ENCODE measurements at places on chromosomes 11 and 22.

DNA sequence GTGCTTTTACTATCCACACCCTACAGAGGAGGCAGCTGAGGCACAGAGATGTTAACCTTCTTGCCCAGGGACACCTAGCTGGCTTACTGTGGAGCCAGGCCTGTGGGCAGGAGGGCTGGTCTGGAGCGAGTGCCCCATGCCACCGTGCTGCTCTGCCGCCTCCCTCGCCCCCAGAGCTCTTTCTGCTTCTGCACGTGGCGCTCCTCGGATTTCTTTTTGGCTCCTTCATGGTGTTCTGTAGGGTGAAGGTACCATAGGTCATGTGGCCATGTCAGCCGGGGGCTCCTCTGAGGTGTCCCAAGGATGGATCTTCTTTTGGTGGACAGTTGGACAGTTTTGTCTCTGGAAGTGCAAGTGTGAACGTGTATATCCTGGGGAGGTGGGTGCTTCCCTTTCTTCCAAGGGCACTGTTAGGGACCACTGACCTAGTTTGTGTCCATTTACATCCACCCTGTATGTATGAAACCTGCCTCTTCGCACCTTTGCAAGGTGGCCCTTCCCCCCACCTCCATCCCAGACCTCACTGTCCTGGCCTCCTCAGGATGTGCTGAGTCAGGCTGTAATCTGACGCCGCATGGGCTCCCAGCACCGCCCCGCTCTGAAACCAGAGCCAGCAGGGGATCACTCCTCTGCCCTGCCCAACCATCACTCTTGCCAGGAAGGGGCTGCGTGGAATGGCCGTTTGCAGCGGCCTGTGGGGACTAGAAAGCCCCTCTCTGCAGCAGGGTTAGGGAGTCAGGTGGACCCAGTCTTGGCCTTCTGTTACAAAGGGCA is 31.7 kb downstream of the POLR3H start:
- no peak for DNase-seq

DNA sequence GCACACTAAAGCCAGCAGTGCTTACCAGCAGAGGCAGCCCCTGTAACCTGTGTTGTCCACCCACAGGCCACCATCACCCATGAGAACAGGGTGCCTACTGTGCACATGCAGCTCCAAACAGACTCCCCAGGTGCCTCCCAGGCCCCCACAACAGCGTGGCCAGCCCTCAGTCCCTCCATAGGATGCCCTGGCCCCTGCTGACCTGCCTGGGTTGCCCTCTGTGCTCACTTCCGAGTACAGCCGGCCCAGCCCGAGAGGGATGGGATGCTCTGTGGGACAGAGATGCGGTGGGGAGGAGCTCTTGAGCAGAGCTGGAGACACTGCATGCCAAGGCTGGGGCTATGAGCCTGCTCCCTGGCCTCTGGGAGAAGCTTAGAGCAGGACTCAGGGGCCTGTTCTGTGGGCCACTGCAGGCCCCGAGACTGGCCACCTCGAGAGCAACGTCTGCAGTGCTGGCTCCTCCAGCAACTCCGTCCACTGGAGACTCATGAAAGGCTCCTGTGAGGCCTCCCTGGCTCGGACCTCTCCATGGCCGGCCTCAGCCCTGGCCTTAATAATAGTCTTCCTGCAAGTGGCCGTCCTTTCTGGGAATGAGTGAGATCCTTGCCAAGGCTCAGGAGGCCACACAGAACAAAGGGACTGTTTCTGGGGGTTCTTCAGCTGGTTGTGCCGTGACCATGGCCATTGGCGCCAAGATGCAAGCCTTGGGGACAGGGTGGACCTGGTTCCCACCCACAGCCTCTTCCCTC is 27.0 kb downstream of the FADS2 start:
- no peak for DNase-seq

GRCh38 chr11:2945757-2946287 is 16.6 kb upstream of the PHLDA2 start:
- DNase-seq, result no peak

DNA sequence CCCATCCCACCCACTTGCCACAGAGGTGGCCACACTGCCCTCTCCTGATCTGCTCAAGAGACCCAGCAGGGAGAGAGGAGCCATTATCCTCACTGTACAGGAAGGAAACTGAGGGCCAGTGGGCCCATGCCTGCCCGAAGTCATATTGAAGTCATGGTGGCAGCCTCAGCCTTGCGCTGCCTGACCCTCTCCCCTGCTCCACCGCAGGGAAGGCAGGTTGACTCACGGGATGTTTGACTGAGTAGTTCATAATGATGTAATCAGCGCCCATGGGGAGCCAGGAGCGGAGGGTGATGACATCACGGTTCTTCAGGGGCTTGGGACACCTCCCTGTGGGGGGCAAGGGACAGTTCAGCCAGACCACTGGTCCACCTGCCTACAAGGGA is 6.1 kb upstream of the ARAP1 start:
- no peak for DNase-seq

DNA sequence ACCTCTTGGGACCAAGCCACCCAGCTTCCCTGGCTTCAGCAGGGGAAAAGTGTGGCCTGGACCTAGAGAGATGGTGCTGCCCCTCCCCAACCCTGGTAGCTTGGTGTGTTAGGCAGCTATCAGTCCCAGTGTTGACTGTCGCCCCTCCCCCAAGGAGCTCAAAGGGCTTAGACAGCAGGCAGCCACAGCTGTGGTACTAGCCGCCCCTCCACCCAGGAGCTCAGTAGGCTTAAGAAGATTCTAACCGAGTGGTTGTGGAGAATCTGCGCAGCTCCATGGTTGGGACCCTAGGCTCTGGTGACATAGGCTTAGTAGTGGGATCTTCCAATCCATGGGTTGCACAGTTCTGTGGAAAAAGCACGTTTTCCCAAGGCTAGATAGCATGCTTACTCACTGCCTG is 458.4 kb upstream of the LRRC4C start:
- no peak for DNase-seq

- no peak for DNase-seq
Observed at GRCh38 chr11:72778535-72779494, 15.0 kb downstream of the STARD10 start.

DNA sequence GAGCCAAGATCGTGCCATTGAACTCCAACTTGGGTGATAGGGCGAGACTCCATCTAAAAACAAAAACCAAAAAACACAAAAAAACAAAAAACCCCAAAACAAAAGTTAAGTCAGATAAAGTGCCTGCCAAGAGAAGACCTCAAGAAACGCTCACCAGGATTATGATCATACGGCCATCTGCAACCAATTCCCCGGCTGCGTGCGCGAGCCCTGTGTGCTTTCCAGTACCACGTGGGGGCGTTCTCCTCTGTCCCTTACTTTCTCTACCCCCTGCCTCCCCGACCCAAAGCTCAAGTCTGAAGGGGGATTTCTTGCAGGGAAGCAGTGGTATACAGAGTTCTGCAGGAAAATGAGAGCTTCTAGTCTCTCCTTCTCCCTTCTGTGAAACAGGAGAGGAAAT is 10.5 kb upstream of the RPS19BP1 start:
- DNase-seq, result peak; percentile 36

GRCh38 chr11:67389477-67389876 is 2.3 kb upstream of the RAD9A start:
- DNase-seq, result peak; percentile 60

DNA sequence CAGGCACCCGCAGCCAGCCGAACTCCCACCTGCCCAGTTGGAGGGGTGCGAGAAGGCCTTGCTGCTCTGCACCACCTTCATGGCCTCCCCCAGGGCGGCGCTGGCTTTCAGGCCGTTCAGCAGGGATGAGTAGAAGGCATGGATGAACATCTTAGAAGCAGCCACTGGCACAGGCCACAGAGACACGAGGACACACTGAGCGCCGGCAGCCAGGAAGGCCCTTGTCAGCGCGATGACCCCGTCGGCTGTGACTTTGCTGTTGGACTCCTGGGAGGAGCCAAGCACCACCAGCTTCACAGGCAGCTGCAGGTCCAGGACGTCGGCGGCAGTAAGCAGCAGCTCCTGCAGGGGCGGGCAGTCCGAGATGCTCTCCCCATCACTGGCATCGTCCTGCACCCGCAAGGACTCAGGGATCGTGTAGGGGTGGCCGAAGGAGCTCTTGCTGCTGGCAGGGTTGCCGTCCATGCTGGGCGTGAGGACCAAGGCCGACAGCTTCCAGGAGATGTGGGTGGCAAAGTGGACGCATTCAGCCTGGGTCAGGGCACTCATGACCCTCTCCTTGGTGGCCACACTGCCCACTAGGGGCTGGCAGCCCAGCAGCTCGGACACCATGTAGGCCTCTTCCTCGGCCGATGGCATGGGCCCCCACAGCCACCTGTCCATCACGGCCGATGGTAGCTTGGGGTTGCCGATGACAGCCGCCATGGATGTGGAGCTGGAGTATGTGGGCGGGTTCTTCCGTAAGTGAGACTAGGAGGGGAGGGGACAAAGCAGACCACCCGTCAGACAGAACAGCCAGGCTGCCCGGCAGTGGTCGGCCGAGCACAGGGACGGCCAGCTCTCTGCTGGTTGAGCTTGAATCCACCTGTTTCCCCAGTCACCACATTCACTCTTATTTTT is 79.7 kb upstream of the PITPNB start:
- DNase-seq, result no peak

DNA sequence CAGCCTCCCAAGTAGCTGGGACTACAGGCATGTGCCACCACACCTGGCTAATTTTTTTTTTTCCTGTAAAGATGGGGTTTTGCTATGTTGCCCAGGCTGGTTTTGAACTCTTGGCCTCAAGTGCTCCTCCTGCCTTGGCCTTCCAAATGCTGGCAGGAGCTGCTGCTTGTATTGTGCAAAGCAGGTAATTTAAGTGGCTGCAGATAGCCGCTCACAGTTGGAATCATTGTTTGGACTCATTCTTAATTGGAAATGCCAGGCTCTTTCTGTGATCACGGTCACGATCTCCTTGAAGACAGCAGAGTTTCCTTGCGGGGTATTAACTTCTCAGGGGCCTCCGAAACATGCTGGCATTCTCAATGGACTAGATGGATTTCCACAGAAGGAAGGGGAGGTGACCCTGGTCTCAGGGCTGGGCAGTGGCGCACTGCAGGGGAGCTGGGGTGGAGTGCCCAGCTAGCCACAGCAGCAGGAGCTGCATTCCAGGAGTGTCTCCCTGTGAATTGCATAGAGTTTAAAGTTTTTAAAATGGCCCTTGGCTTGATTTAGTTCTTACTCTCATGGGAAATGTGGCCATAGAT is 136.1 kb downstream of the MORC2 start:
- DNase-seq, result no peak

GRCh38 chr11:27470826-27471588 is 1.6 kb downstream of the LGR4 start:
- DNase-seq, result no peak

- no peak for DNase-seq
Observed at GRCh38 chr11:40280159-40281051, 1179.0 kb downstream of the LRRC4C start.

- DNase-seq, result no peak
Observed at GRCh38 chr11:43984519-43985385, 42.3 kb downstream of the C11orf96 start.

GRCh38 chr11:117381481-117382387 is 54.1 kb downstream of the CEP164 start:
- DNase-seq, result no peak
